Testis (tissue), 5 donors: ENCODE measurements at places on chromosomes 13 and 19.

GRCh38 chr19:49488046-49488862 lies 846 bp downstream of the RPL13A start:
- no peak for DNase-seq

GRCh38 chr19:1967087-1967608 lies 26.2 kb downstream of the CSNK1G2 start:
- DNase-seq = no peak

DNA sequence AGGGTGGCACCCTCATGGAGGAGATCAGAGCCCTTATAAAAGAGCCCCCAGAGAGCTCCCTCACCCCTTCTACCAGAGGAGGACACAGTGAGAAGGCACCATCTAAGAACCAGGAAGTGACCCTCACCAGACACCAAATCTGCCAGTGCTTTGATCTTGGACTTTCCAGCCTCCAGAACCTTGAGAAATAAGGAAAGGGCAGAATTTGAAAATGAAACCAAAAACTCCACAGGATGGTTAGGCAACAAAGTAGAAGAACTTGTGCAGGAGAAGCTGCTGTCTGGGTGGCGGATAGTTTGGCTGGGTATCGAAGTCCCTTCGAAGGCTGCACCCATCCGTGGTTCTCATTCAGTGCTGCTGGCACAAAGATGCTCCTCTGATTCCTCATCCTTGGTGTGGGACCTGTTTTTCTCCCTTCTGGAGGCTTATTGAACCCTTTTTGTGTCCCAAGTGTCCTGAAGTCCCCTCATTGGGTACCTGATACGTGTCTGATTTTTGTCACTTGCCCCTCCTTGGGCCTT lies 130.8 kb downstream of the KDM4B start:
- DNase-seq = no peak

DNA sequence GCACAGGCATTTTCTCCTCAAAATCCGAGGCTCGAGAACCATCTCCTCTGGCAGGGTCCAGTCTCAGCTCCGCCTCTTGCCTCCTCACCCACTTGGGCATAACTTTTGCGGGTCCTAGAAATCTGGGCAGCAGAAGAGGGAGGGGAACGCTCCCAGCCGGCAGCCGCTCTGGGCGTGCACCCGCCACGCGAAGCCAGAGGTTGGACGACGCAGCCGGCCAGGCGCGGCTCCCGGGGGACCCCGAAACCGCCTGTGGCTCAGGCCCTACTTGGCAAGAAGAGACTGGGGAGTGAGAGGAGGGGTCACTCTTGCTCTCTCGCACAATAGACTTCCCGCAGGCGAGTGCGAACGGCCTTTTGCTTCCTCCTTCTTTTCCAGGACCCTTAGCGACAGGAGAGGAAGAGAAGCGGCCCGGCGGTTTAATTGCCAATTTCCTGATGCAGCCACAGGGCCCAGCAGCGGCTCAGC lies 6.0 kb upstream of the SOX1 start:
- no peak for DNase-seq

- no peak for DNase-seq
These were observed 541 bp downstream of the ELF1 start for GRCh38 chr13:41018602-41018948.
